ENCODE measurements at places on chromosomes 13 and 19.

DNA sequence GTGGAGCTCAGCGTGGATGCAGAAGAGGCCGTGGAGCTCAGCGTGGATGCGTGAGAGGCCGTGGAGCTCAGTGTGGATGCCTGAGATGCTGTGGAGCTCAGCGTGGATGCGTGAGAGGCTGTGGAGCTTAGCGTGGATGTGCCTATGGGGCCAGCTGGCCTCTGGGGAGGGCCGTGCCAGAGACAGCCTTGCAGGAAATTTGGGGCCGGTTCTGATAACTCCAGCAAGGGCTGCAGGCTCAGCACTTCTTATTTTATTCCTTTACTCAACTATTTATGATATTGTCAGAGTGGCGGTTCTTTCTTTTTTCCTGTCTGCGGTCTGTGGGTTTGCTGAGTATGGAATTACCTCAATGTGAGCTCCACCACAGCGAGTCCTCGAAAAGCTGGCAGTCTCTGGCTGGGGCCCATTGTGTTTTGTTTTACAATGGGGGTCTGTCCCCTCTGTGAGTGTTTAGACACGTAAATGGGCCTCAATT lies 17.8 kb upstream of the TMEM255B start:
- no peak for DNase-seq

GRCh38 chr13:31121379-31122140 lies 40.1 kb downstream of the HSPH1 start:
- DNase-seq, result no peak

DNA sequence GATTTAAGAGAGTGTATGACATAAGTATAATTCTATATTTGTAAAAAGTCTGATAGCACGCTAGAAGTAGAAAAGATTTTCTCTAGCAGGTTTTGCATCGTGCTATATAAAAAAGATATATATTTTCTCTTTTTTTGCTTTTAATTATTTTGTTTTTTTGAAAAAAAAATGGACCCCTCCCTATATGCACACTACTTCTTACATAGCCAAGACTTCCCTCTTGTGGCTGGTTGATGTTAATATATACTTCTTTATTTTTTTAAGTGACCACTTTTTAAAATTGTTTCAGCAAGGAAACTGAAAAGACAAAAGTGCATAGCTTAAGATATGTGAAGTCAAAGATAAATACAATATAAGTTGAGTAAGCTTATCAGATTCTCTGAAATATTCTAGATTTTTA lies 1202.8 kb downstream of the DIAPH3 start:
- no peak for DNase-seq

DNA sequence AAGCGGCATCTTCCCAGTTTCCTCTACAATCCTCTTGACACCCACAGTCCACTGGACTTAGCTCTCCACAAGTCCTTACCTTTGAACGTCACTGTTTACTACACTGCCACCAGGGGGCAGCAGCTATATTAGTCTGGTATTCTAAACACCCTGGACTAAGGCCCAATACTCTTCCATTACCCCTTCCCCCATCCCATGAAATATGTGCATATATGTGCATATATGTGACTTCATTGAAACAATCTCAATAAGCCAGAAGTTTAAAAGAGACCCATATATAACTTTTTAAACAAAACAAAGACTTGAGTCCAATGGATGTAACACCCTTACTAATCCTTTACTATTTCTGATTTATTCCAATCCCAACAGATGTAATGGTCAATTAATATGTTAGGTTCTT lies 15.5 kb downstream of the GGACT start:
- peak; percentile 71 for DNase-seq

DNA sequence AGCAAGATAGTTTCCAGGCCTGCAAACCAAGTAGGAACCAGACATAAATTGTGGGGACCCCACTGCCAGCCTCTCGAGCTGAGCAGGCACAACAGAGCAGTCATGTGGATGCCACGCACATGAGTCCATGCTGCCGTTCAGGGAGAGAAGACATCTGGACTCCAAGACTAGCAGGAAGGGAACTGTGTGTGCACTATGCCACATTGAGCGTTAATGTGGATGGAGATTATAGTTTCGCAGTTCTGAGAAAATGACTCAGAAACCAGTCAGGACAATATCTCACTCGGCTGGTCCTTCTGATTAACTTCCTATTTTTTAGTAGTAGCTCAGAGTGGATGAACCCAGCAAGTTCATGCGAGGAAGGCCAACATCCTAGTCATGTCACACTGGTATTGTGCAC lies 124.9 kb downstream of the CRYL1 start:
- no peak for DNase-seq

- DNase-seq, result no peak
Observed at GRCh38 chr13:67238277-67238859, 8.2 kb upstream of the PCDH9 start.

GRCh38 chr13:30128591-30128990 lies 178.8 kb downstream of the KATNAL1 start:
- no peak for DNase-seq

GRCh38 chr19:36973021-36973843 lies 57.1 kb downstream of the ZNF568 start:
- peak; percentile 55 for DNase-seq

DNA sequence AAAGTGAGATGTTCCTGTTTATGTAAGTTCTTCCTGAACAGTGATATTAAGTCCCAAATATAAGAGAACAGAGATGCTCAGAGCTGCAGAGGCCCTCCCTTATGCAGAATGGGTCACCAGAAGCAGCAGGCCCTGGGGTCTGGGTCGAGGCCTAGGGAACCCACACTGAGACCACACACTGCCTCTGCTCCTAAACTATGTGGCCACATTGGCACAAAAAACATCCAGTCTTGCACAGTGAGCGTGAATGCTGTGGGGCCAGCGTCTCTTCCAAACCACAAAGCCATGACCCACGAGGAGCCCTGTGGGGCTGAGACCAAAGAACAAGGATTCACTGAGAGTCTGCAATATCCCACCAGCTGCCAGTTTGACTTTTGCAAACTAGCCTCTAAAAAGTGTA lies 23.6 kb downstream of the PROZ start:
- DNase-seq, result no peak

DNA sequence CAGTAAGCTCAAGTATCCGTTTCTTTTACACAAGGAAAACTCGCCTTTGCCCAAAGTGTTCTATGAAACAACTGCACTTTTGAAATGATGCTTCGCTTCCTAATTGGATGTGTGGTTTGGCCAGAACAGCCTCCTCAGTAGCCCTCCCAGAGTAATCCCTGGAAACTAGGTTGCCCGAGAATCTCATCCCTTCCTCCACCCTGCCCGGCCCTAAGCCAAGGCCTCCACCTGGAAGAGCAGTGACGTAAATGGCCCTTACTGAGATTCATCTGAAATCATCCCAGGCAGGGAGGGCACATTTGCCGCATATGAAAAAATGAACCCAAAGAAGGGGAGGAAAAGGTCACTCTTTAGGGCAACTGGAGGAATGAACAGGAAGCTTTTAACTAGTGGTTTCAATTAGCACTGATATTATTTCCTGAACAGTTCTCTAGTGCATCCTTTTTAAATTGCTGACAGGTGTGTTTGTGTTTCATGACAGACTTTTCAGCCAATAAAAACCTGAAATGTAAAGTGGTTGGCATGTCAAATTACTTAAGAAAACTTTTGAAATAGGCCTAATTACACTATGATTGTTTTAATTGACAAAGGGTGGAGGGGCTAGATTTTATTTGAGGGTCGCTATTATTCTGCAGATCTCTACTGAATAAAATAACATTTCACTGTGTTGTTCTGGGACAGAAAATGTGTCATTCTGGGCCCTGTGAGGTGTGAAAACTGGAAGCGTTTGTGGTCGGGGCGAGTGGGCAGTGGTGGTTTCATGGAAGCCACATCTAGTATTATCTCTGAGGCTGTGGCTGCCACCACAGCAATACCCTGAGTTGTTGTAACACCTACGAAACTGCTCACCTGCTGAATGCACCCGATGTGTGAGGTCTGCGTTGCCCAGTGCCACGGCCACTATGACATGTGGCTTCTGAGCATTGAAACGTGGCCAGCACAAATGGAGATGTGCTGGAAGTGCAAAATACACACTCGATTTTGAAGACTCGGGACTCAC lies 112.1 kb downstream of the ZIC5 start:
- peak; percentile 68 for DNase-seq

Measured in stimulated activated CD4-positive, alpha-beta T cell treated with anti-CD3 and anti-CD28 coated beads, TNF-alpha, amount 100 ng/mL, for 48 hours (primary cell).